ENCODE measurements at places on chromosomes 16 and 17.

DNA sequence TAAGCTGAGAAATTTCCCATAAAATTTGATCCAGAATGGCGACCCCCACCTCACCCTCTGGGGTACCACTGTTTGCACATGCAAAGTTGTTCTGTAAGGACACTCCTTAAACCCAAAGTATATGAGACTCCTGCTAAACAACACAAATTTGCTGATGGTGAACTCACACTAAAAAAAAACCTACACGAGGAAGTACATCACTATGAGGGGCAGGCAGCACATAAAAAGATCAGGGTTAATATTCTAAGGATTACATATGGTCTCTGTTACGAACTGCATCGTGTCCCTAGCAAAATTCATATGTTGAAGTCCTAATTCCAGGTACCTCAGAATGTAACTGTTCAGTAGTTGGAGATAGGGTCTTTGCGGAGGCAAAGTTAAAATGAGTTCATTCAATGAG lies 60.3 kb downstream of the LYRM1 start:
- DNase-seq, result no peak

GRCh38 chr16:1676661-1677060 lies 1.4 kb upstream of the JPT2 start:
- no peak for DNase-seq

- no peak for DNase-seq
Measured at GRCh38 chr17:77395501-77396048, 254.8 kb downstream of the SEC14L1 start.

DNA sequence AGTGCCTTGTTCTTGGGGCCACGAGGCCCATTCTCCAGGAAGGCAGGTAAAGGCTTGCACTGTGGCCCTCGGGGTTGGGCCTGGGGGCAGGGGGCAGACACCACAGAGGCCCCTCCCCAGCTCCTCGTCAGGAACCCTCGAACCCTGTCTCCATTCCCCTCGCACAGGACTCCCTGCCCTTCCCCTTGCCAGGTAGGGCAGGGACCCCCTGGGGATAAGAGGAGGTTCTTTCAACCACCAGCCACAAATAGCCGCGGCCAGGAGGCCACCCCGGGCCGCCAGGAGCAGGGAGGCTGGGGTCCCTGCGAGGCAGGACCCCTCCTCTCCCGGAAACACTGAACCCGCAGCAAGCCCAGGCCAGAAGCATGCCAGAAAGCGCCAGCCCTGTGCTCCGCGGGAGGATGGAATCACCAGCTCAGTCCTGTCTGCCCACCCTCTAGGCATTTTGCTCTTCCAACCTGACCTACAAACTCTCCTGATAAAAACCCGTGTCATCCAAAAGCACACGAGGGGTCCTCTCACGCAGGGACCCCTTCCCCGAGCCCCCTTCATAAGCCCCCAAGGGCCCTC lies 45.6 kb downstream of the SLC47A1 start:
- DNase-seq, result no peak

GRCh38 chr16:50121278-50121677 lies 31.8 kb upstream of the TENT4B start:
- no peak for DNase-seq

GRCh38 chr16:89739383-89739782 lies 18.0 kb downstream of the ZNF276 start:
- no peak for DNase-seq

GRCh38 chr16:9484881-9485280 lies 393.4 kb downstream of the HAPSTR1 start:
- DNase-seq, result no peak

DNA sequence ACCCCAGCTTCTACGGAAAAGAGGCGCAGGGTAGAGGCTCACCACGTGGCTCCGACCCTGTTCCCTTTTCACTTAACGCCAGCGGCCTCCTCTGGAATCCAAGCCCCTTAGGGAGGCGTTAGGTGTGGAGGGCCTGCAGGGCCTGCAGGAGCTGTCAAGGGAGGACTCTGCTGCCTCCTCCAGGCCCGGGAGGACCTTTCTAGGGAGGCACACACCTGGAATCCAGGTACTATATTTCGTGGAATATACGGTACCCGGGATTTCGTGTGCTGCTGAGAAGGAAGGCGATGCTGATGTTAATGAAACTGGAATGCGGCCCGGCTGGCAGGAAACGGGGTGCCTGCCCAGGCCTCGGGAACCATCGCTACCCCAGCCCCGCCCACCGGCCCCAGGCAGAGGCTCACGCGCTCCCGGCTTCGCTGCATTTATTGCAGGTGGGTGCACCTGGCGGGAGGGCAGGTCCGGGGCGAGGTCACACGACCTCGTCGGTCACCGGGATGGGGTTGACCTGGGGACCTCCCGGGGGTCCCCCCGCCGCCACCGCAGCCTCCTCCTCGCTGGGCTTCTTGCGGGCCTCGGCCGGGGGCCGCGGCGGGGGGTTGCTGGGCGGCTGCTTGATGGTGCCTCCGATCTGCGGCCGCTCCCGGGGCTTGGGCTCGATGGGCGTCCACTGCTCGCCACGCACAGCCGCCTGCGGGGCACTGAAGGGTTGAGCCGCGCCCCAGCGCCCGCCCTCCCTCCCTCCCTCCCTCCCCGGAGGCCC lies 4.7 kb downstream of the IL17C start:
- DNase-seq, result no peak

DNA sequence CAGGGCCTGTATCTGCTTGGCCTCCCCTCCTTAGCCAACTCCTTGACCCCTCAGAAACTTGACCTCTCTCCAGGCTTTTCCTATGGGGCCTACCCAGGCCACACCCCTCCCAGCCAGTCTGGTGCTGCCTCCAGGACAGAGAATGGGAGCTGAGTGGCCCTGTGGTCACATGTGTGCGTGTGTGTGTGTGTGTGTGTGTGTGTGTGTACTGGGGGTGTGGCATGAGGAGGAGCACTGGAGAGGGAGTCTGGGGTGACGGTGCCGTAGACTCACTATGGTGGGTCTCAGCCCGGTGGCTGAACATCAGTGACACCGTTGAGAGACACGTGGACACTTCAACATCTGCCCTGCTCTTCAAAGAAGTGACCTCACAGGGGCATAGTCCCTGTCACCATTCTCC lies 180.4 kb downstream of the ENGASE start:
- DNase-seq, result no peak

DNA sequence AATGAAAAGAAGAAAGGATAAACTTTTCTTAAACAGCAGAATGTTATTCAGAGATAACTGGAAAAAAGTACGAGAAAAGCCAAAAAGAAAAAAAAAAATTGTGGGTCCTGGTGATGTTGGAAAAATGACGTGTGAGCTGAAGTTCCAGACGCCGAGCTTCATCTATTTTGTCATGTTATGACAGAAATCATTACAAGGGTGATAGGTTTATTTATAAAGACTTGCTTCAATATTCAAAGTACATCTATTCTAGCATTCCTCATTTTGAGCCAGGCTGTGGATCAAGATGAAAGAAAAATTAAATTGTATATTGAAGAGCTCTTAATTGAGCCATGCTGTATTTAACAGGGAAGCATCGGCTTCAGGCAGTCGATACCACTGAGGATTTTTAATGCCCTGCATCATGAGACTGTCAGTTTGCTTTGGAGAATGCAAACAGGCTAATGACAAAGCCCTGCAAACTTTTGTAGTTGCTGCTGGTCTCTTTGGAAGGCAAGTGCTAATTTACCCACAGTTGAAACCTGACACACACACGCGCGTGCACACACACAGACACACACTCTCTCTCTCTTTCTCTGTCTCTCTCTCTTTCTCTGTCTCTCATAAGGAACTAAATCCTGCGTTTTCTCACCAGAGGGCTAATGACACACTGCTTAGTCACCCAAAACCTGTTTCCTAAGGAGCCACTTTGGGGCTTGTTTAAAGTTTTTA lies 110.7 kb downstream of the WWOX start:
- DNase-seq, result no peak

DNA sequence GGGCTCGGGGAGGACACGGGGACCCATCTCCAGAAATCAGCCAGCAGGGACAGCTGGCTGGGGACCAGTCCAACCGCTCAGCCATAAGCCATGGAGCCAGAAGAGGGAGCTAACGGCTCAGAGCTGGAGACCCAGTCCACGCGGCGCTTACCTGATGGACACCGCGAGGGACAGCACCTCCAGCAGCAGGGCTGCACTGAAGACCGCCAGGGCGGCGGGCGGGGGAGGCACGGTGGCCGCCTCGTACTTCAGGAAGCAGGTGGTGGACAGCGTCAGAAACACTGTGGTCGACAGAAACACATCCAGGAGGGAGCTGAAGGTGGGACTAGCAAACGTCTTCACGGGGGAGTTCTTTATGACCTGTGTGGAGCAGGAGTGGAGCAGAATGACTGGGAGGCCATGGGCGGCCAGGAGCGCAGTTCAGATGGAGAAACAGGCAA lies 102.6 kb upstream of the CREBBP start:
- no peak for DNase-seq

- DNase-seq, result no peak
Measured at GRCh38 chr17:36901506-36901905, 35.8 kb upstream of the LHX1 start.

DNA sequence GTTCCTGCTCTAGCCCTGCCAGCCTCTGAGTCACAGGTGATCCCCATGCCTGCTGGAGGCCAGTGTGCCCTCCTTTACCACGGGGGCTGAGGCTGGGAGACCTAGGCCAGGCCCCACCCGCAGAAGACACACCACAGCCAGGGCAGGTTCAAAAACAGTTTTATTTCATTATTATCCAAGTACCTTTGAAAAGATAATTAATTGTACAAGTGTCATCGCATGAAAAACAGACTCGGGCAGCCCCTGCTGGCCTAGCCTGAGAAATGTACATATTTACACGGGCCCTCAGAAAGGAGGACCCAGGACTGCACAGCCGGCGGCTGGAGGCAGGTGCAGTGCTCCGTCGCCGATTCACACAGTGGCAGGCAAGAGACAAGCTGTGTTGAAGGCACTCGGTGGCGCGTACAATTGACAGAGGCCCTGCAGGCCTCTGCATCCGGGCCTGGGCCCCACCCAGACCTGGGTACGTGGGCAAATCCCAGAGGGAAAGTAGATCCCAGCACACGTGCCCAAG lies 4.4 kb downstream of the PDIA2 start:
- peak; percentile 14 for DNase-seq

DNA sequence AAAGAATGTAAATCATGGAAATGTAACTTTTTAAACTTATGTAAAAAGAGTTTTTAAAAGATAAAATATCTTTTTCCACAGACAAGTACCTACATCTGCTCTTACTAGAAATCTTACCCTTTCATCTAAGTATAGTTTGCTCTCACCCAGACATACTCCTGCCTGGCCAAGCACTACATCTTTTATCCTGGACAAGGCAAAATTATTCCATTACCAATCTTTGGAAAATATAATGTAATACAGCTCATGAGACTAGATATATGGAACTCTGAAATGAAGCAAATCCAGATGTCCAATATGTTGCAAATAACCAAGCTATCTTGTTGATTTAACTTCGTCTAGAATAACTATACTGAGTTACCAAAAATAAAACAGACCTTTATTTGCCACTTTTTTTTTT lies 50.0 kb downstream of the VMP1 start:
- DNase-seq, result no peak

GRCh38 chr16:56606476-56607108 lies 1.8 kb upstream of the MT2A start:
- no peak for DNase-seq

DNA sequence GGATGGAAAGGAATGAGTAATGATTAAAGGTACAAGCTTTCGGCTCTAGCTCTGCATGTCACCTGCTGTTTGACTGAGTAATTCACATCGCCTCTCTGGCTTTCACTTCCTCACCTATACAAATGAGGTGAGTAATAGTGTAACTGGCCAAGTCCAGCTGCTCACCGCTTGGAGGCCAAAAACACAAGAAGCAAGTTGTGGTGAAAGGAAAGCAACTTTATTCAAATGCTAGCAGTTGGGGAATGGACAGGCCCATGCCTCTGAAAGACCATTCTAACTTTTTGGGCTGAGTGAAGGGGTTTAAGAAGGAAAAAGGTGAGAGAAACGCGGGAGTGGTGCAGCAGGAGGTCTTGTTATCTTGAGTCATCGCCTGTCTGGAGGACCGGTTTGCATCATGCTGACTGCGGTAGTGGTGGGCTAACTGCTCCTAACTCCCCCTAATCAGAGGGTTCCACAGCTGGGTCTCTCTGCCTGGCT lies 45.7 kb upstream of the CSNK2A2 start:
- no peak for DNase-seq

DNA sequence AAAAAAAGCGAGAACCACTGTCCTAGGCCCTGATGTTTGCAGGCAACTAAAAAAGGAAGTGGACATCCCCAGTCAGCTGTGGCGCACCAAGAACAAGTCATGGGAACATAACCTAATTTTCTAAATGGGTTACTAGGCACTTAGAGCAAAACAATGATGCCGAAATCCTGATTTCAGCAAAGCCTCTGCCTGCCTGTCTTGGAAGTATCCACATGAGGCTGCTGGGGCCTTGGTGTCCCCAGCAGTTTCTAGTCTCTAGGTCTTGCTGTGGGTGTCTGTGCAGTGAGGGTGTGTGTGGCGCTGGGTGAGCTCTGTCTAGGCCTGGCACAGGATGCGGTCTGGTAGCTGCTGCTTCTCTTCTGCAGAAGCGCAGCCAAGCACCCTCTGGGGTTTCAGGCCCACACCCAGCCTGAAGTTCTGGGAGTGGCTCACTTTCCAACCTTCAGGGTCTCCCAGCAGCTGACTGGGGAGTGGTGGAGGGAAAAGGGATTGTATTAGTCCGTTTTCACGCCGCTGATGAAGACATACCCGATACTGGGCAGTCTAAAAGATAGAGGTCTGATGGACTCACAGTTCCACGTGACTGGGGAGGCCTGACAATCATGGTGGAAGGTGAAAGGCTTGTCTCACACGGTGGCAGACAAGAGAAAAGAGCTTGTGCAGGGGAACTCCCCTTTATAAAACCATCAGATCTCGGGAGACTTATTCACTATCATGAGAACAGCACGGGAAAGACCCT lies 21.1 kb downstream of the STH start:
- no peak for DNase-seq

GRCh38 chr16:80541306-80541694 lies 507 bp downstream of the DYNLRB2 start:
- DNase-seq, result no peak

DNA sequence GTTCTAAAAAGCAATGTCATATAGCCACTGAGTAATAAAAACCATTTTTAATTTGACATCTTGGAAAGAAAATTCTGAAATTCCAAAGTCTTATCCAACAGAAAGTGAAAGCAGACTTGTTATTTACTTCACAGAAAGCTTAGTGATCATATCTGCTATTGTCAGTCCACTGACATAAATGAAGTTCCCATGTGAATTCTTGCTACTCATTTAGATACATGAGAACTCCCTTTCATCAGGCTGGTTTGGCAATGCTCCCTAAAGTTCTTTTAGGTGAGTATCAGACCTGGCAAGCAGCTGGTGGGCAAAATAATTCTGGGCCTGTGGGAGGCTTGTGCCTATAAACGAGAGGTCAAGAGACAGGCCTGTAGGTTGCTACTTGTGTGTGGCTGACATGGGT lies 23.4 kb downstream of the NME2 start:
- no peak for DNase-seq

GRCh38 chr17:65799869-65800268 lies 238.4 kb upstream of the AXIN2 start:
- DNase-seq, result no peak

Measured in NCI-H1436 treated with DMSO at 0.1 percent for 48 hours (cell line).